ENCODE measurements at places on chromosomes 3 and 15.

- DNase-seq = no peak
These were observed 62.2 kb upstream of the ALCAM start for GRCh38 chr3:105304487-105304886.

DNA sequence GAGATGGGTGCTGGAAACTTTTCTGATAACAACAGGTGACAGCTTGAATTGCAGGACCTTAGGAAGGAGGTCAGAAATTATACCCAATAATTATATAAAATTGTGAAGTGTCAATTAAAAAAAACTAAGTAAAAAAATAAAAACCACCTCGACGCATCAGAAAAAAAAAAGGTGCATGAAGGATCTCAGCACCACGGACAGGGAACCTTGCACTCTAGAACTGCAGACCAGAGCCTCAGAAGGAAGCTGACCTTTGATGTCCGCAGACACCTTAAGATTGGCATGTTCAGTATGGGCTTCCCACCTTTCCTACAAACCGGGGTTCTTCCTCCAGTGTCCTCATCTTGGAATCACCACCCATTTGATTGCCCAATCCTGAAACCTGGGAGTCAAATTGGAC lies 60.9 kb downstream of the SCN10A start:
- DNase-seq = no peak

DNA sequence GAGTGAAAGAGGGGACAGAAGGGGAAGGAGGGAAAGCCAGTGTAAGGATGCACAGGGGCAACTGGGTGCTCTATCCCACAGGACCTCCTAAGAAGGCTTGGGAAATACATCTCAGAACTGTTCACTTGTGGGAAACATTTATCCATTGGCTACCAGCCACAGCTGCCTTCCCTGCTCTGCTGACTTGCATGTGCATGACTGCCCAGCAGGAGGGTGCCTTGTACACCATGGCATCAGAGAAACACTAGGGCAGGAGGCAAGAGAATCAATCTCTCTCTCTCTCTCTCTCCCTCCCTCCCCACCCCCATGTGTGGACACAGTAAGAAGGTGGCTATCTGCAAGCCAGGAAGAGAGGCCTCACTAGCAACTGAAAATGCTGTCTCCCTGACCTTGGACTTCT lies 62.9 kb upstream of the ZBTB38 start:
- DNase-seq = no peak

- DNase-seq = no peak
These were observed 494.9 kb downstream of the DIPK2A start for GRCh38 chr3:144466540-144466939.

DNA sequence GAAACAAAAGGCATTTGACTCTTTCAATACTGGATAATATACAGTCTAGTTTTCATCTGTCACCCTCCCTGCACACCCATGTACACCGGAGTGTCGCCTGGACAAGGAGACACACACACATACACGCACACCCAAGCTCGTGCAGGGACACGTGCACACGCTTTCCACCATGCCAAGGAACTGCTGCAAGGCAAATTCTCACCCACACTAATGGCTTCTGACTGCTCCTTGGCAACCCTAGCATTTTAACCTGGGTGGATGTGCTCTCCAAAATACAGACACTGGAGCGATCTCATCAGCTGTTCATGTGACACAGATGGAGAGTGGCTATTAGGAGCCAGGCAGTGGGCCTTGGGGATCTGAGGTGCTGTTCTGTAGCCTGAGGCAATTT lies 61.6 kb downstream of the MEIS2 start:
- peak; percentile 66 for DNase-seq

Measured in retina (tissue), 1 donor.